T-helper 17 cell (primary cell): ENCODE measurements at places on chromosomes 2 and 18.

GRCh38 chr18:66300141-66300540 lies 303.7 kb downstream of the CDH19 start:
- no peak for DNase-seq

- no peak for DNase-seq
These were observed 42.5 kb upstream of the NFATC1 start for GRCh38 chr18:79353267-79353666.

GRCh38 chr18:58033216-58033615 lies 10.8 kb upstream of the NEDD4L start:
- DNase-seq = no peak

DNA sequence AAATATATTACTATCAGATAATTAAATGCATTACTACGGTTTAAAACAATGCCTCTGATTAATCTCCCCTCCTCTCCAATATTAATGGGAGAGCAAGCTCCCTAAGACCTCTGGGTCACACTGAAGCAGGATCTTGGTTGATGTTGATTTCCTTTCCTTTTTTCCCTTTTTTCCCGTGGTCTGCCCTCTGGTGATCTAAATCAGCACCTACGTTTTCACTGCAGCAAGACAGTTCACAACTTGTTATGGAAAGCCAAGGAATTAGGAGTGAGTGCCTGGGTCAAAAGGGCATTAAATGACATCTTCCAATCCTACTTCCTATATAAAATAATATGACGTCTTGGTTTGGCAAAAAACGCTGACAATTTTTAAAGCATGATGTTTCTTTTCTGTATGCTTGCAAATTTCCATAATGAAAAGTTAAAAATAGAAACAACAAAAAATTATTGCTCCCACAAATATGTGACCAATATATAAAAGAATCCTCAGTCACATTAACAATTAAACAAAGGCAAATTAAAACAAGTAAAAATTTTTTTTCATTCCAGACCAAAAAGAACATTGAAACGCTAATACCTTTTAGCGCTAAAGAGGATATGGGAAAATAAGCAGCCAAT lies 7.9 kb upstream of the CFAP36 start:
- no peak for DNase-seq

GRCh38 chr18:6374340-6374739 lies 40.4 kb downstream of the L3MBTL4 start:
- DNase-seq = no peak

DNA sequence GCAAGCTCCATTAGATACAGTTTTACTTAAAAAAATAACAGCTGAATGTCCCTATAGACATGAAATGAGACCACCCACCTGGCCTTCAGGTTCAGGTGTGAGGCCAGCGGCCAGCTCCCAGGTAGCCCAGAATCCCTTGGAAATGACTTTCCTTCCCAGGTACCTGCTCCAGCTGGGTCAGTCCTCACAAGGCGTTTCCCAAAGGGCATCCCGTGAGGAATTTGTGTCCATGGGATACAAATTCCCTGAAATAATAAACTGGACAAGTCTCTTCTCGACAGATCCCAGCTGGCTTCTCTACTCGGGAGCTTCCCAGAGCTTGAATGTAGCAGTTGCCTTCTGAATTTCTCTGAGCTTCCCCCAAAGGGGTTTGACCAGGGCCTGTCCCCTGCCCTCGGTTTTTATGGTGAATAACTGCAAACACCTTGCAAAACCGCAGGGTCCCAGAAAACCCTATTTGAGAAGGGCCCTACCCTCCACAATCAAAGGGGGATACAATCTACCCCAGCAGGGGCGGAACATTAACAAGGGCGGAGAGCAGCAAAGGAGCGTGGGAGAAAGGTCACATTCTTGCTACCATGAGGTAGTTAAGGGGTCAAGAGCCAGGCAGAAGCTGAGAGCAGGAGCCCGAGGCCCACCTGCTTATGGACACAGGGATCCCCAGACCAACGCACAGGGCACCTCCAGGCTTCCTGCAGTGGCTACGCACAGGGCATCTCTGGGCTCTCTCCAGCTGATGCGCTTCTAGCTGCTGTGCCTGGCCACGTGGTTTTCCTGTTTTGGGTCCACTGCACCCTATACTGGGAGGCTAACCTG lies 107.7 kb downstream of the HDAC4 start:
- DNase-seq = no peak

DNA sequence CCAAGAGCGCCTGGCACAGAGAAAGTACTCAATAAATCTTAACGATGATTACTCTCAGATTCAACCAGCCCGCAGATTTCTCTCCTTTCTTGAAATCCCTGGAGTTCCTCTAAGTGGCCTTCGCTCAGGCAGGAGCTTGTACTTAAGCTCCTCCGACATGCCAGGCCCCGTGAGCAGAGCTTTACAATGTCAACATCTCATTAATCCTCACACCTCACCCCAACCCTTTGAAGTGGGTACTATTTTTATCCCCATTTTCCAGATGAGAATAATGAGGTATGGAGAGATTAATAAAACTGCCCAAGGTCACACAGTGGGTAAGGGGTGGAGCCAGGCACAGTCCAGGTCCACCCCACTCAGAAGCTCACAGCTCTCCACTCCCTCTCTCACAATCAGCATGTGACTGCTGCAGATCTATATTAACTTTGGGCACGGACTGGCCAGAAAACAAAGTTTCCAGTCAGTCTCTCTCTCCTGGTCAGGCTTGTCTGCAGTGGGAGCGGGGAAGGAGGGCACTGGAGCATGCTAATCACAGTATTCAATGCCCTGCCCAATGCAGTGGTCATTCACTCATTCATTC lies 18.0 kb downstream of the DNMT3A start:
- no peak for DNase-seq

GRCh38 chr18:48729404-48729803 lies 190.6 kb downstream of the CTIF start:
- no peak for DNase-seq
